ENCODE measurements at places on chromosomes 1 and 21. TPM values are rescaled to one million over a fixed set of nuclear protein-coding genes. Genes with fewer than 3 reads are reported as not detected.

AIRE gene
- total RNA-seq: not detected

ACTN2 gene
- 0.65 TPM for total RNA-seq

MROH9 gene
- 0.36 TPM for total RNA-seq

EXTL1 gene
- total RNA-seq: 2.3 TPM

PLA2G2C gene
- total RNA-seq: not detected

GPR157 gene
- total RNA-seq: 3.1 TPM

VAMP4 gene
- 7.8 TPM for total RNA-seq

BCAN gene
- not detected for total RNA-seq

ARHGAP29 gene
- 219 TPM for total RNA-seq

SERTAD4 gene
- total RNA-seq: 25.7 TPM

DFFA gene
- total RNA-seq: 43.0 TPM

Measured in hair follicle dermal papilla cell (primary cell).